ENCODE measurements at places on chromosomes 6 and 20. TPM values are rescaled to one million over a fixed set of nuclear protein-coding genes. Genes with fewer than 3 reads are reported as not detected.

DNA sequence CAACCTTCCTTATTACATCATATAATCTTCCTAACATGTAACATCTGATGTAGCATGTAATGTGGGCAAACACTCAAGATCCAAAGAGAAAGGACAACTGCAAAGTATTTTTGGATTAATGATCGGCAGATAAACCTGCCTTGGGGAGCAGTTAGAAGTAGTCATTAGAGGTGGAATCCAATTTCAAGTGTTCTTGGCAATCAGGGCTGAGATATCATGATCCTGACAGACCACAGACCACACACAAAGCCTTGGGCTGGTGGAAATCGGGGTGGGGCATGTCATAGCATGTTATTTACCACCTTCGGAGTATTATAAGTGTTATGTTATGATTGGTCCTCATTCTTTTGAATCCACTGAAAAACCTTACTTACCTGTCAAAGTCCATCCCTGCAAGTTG is 16.3 kb downstream of the NCOA5 start:
- DNase-seq: no peak

GRCh38 chr20:2261046-2261485 is 34.7 kb upstream of the TGM3 start:
- DNase-seq: no peak

DNA sequence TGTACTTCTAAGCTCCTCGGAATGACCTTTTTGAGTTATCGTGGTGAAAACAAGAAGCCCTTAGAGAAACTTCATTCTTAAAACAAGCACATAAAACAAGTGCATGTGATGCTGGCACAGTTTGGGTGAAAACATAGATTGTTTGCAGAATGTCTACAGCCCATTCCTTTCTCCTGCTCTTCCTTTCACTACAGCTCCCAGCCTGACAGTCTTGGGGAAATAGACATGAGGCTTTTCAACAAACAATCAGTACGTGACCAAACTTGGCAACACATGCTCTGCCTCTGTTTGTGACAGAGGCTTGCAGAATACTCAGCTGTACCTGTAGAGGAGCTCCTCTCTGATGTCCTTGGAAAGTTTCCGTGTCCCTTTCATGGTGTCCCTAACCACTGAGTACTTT is 321.6 kb downstream of the ZFAND3 start:
- DNase-seq: no peak

DNA sequence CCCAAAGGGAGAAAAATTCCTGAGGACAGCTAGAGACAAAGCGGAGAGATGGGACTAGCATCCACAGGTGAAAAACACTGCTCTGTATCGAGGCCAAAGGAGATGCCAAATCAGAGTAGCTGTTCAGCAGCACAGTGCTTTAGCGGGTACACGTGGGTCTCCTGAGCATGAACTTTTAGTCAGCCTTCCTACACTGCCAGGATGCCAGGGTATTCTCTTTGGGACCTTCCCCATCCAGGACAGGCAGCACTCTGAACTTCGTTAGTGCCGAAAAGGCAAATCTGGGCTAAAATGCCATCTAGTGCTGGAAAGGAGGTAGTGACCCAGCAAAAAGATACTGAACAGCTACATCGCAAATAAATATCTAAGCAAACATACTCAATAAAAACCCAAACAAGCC is 64.9 kb downstream of the C6orf58 start:
- no peak for DNase-seq

DNA sequence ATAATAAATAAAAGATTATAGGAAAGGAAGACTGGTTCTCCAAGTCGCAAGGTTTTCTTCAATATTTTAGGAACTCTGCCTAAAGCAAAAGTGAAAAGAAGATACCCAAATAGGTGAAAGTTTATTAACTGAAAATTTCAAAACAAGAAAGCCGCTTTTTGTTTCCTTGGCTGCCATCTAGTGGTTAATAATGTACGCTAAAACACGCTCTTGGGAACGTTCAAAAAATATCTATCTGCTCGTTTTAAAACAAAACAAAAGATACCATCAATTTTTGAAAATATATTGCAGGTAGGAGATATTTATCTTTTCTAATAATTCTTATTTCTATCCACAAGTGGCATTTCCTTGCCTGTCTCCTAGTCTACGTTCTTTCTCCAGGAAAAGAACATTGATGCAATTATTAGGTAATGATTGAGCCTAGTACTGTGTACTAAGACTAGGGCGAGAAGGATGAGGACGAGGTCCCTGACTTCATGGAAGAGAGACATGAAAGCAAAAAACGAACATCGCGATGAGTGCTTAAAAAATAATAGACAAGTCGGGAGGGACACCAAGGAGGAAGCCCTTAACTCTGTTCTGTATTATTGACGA is 97.2 kb downstream of the SPTLC3 start:
- no peak for DNase-seq

GRCh38 chr6:154403788-154404187 is 47.2 kb upstream of the IPCEF1 start:
- DNase-seq: no peak

DNA sequence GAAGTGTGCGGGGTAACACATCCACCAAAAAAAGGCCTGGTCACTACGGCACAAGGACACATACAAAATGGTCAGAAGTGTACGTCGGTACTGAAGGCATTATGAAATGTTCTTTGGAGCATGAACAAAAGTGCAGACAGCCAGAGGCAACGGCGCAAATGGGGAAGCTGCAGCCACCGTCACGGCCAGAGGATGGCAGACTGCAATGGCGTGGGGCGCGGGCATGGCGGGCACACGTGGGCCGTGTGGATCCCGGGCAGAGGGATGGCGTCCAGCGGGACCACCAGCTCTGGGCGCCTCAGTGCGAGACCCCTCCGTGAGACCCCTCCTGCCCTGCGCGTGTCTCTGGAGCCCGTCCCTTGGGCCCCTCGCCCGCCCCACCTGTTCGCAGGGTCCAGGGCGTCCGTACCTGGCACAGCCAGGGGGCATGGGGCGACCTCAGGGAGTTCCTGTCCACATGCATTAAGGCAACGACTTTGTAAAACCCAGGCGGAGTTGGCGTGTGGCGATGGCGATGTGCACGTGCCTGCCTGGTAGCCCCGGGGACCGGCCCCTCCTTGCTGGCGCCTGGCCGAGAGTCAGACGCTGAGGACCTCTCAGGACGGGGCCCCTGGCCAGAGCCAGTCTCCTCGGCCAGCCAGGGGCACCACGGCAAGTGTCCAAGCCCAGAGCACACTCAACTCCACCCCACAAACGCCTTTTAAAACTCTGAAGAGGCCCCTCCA is 39.5 kb upstream of the CHRNA4 start:
- no peak for DNase-seq

GRCh38 chr6:161889324-161889723 is 615.5 kb upstream of the AGPAT4 start:
- DNase-seq: no peak

- DNase-seq: no peak
Observed at GRCh38 chr20:51412333-51412871, 130.1 kb downstream of the NFATC2 start.

DNA sequence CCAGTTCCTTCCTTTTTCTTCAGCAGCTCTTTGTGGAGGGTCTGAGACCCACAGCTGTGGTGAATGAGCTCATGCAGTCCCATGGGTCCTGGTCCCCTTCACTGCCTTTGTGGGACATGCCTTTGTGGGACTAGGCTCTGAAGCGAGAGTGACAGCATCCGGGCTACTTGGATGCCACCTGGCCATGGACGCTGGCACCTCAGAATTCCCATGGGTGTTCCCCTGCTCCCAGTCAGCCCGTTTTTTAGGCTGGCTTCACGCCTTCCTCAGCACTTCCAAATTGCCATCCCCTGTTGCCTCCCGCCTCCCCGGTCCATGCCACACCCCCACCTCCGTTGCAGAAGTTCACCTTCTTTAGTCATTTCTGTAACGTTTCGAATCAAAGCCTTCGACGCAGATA is 45.1 kb downstream of the RAMACL start:
- DNase-seq: no peak

DNA sequence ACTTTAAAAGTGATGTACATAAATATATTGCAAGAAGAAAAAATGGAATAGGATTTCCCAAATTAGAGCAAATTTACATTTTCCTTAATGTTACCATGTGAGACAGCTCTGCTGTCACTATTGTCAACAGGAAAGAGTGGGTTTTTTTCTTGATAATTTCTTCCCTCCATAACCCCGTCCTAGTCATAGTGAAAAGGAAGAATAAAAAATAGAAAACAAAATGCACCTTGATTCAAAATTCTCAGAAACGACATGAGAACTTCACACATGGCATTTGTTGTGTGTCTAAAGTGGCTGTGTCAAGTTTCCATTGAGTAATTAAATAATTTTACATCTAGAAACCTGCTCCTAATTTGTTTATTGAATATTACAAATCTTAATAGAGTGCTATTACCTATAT is 945.2 kb upstream of the SLC35B3 start:
- DNase-seq: no peak

DNA sequence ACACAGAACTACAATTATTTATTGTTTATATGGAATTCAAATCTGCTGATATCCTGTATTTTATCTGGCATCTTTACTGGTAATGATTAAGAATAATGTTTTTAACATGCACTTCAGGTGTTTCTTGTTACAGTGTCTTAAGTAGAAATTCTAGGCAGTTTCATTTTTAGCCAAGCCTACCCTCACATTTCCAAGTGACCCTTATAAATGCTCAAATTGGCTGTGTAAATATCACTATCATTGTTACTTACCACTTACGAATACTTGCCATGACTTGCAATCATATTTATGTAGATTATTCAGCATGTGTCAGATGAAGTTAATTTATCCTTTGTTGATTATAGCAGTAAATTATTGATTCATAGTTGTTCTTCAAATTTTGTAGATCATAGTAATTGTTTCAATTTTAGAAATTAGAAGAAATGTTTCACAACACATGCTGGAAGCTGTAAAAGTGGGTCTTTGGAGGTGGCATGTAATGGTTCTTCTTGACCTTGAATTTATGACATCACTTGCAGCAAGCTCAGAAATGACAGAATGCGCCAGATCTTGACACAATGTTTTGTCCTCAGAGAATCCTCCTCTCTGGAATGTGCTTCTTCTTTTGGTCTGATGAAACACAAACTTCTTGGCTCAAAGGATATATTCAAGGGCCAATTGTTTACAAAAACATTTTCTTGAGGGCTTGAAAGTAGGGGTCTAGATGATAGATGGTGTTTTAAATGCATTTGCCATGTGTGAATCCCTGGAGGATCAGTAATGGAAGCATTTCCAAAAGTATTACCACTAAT is 471.8 kb downstream of the COL12A1 start:
- DNase-seq: no peak

DNA sequence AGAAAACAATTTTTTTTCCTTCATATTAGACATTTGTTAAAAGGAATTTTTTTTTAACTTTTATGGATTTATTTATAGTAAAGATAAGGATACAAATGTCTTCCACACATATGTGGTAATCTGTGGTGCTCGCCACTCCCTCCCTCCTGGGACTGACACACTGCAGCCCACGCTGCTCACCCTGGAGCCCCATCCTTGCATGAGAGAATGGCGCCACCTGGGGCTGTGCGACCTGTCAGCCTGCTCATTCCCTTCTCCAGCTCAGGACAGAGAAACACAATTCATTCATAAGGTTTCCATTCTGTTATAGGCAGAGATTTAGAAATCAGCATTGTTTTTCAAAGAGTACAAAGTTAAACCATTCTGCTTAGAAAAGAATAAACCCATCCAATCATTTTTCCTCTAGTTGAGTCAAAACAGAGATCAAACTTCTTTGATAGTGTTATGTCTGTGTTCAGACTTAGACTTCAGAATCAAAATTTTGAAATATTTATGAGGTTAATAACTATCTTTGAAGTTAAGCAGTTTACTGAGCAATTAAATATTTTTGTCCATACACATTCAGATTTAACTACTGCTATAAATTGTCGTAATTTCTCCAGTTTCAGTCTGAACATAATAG is 42.8 kb upstream of the DYNLRB1 start:
- no peak for DNase-seq

DNA sequence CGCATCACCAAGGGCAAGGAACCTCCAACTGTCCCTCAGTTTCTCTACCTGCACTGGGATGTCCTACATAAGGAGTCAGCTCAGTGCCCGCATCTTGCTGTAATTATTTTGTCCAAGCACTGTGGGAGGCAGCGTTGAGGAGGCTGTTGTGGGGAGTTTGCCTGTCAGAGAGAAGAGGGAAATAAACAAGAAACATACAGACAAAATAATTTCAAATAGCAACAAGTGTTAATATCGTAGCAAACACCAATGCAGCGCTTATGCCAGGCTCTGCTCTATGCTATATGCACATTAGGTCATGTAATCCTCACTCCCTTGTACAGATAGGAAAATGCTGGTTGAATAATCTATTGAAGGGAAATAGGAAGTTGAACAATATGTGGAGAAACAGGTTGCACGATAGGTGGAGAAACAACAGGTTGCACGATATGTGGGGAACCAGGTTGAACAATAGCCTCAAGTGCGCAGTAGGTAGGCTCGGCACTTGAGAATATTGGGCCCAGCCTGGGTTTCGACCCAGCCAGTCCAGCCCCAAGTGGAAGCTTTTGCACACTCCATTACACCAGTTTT is 91.2 kb upstream of the SIRPA start:
- no peak for DNase-seq

DNA sequence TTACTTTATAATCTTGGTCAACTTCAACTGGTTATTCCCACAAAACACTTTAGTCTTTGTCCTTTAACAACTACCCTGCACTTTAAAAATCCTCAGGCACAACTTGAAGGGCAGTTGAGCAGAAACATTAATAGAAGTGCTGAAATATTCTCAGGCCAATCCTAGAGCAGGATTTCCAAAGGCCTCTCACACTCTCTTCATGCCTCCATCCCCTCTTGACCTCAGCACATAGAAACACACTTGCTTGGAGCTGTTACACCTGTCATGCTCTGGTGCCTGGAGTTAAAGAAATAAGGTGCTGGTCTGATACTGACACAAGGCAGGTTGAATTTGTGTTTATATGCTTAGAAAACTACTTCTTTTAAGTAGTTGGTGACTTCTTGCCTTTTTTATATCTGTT is 618.8 kb upstream of the POU3F2 start:
- DNase-seq: no peak

- no peak for DNase-seq
Observed at GRCh38 chr6:159952289-159953005, 16.4 kb upstream of the IGF2R start.

- DNase-seq: no peak
Observed at GRCh38 chr6:121584586-121585369, 149.3 kb downstream of the GJA1 start.

- DNase-seq: no peak
Observed at GRCh38 chr6:118667988-118668387, 16.6 kb upstream of the CEP85L start.

GRCh38 chr20:12966468-12967085 is 42.2 kb upstream of the SPTLC3 start:
- peak; percentile 23 for DNase-seq

The TSPO2 gene
- not detected for total RNA-seq

The SLC17A2 gene
- total RNA-seq: not detected

The MAS1 gene
- total RNA-seq: not detected

The CRISP3 gene
- total RNA-seq: not detected

The RWDD2A gene
- total RNA-seq: 4.3 TPM

The PTPRT gene
- total RNA-seq: not detected

The C20orf144 gene
- not detected for total RNA-seq

The HSPA1L gene
- total RNA-seq: 1.1 TPM

The HCRTR2 gene
- total RNA-seq: not detected

The TRIM10 gene
- not detected for total RNA-seq
